PC-9 (cell line): ENCODE measurements at places on chromosomes 3 and 15.
A peak's percentile ranks its signal among the peaks of the same experiment; 100 is the strongest.

- DNase-seq, result peak; percentile 25
- no peak overlapping the region for H3K4me3 ChIP-seq
- H3K27me3 ChIP-seq, result no peaks in the 10 kb centered on the region
- H3K36me3 ChIP-seq, result no peaks in the 10 kb centered on the region
- H3K27ac ChIP-seq, result peak overlapping the region; percentile 55
- peaks cover 28% of the 10 kb centered on the region for H3K4me1 ChIP-seq
Measured at GRCh38 chr3:39166134-39166710, 12.8 kb upstream of the CSRNP1 start.

- no peak overlapping the region for H3K27ac ChIP-seq
- DNase-seq, result no peak
- no peaks in the 10 kb centered on the region for H3K36me3 ChIP-seq
- H3K4me1 ChIP-seq, result no peaks in the 10 kb centered on the region; the same call in 1 of the 2 replicates
- no peak overlapping the region for H3K4me3 ChIP-seq
Measured at GRCh38 chr3:171680726-171681411, 129.4 kb downstream of the PLD1 start.

DNA sequence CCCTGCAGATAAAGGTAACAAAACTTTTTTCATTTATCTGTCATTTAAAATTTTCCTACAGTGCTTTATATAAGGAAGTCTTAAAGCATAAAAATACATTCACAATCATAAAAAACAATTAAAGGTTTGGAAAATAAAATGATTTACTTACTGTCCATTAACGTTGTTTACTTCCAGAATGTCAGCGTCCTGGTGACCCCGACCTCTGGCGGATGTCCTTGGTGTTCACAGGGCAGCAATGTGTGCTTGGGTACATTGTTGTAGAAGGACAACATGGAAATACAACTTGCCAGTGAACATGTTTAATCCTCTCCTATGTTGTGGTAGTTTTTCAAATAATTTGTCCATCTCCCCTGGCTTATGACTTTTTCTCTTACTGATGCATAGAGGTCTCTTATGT is 168.8 kb upstream of the NDN start:
- H3K4me1 ChIP-seq, result no peaks in the 10 kb centered on the region
- no peak overlapping the region for H3K4me3 ChIP-seq
- H3K27me3 ChIP-seq, result peaks cover 11% of the 10 kb centered on the region; the same call in 1 of the 2 replicates
- H3K27ac ChIP-seq, result no peak overlapping the region
- H3K36me3 ChIP-seq, result no peaks in the 10 kb centered on the region

DNA sequence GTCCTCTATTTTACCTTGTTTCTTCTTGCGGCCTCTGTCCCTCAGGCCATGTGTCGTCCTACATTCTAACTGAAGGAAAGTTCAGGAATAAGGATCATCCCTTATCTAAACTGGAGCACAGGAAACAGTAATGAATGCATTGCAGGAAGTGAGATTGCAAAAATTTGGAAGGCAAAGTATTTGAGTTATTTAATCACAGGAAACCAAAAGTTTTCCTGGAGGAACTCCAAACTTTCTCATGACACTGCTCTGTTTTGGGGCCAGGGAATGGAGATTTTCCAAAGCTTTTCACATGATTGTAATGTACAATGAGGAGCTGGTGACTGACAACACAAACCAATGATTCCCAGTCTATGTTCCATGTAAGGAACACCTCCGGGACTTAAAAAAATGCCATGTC is 57.8 kb upstream of the PLSCR4 start:
- H3K27me3 ChIP-seq, result no peaks in the 10 kb centered on the region
- no peaks in the 10 kb centered on the region for H3K4me1 ChIP-seq
- no peaks in the 10 kb centered on the region for H3K36me3 ChIP-seq
- no peak overlapping the region for H3K27ac ChIP-seq
- DNase-seq, result no peak

DNA sequence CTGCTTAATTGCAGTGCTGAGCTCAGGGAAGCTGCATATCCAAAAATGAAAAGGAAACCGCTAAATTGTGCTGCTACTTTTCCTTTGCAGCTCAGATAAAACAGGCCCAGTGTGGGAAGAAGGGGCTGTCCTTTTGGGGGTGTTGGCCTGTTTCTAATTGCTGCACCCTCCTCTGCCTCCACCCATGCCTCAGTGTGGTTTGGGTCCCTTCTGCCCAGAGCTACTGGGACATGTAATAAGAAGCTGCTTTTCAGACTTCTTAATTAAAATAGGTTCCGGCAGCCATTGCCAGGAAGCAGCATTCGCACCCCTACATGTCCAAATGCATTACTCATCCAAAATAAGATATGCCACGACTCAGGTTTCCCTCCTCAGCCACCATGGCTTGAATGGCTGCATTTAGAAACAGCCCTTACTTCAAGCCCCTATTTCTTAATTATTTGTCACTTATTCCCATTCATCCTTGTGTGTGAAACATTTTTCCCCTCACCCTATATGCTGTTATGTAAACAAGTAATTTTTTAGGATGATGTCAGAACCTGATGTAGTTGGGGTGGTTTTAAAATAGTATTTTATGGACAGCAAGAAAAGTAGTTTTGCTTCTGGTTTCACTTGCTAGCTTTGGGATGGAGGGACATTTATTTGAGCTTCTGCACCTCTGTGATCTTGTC is 235.9 kb upstream of the CTDSPL start:
- H3K4me3 ChIP-seq, result no peak overlapping the region
- DNase-seq, result no peak
- peaks cover 70% of the 10 kb centered on the region for H3K27me3 ChIP-seq
- H3K4me1 ChIP-seq, result no peaks in the 10 kb centered on the region
- H3K36me3 ChIP-seq, result no peaks in the 10 kb centered on the region

DNA sequence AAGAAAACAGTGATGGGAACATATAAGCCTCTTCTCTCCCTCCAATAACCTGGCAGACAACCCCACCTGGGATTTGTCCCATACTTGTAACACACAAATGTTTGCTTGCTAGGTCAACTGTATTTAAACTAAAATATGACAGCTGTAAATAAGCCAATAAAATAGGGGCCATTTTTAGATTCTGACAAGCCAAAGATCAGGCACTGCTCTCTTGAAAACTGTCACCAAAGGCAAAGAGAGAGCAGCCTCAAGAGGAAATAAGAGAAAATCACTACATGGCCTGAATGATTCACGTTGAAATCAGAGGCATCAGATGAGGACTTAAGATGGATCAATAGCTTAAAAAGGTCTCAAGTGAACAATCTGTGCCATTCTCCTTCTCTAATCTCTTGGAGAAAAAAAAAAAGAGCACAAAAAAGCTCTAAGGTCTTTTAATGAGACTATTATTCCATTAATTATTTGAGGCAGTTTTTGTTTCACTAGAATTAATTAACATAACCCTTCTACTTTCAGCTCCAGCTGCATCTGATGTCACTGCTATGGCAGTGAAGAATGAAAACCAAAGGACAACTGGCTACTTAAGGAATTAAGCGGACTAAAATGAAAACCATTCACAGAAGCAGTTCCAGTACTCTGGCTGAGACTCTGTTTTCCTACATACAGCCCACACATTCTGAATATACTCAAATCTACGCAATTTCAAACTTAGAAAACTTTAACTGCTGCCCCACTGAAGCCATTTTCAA is 19.0 kb downstream of the MYO5A start:
- no peaks in the 10 kb centered on the region for H3K36me3 ChIP-seq
- no peak overlapping the region for H3K4me3 ChIP-seq
- H3K27ac ChIP-seq, result no peak overlapping the region
- H3K4me1 ChIP-seq, result no peaks in the 10 kb centered on the region
- H3K27me3 ChIP-seq, result no peaks in the 10 kb centered on the region
- no peak for DNase-seq

DNA sequence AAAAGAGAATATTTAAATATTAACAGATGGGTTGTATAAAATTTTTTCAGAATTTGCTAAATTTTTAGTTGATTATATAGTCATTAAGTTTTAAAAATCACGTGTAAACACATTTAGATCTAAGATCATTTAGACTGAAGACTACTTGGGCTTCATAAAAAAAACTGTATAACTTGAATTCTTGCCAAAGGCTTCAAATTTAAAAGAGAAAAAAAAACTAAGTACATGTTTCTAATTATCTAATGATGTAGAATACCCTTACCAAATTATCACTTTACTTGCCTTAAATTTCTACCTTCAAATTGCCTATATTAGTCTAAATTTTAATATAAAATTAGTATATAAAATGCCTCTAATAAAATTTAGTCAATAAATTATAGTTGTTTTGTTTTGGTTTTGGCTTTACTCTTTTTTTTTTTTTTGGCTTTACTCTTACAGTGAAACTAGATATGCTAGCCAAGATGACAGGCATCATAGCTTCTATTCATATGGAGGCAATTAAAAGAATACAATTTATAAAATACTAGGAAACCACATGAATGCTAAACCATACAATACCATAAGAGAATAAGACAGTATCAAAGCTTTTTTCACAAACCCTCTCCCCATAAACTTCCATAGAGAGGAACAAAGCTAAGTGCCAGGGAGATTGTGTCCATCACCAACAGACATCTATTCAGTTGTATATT is 183.1 kb upstream of the KCNMB2 start:
- DNase-seq, result no peak
- H3K36me3 ChIP-seq, result no peaks in the 10 kb centered on the region
- no peaks in the 10 kb centered on the region for H3K4me1 ChIP-seq
- H3K27ac ChIP-seq, result no peak overlapping the region
- no peak overlapping the region for H3K4me3 ChIP-seq
- no peaks in the 10 kb centered on the region for H3K27me3 ChIP-seq
